ENCODE measurements at places on chromosomes 4 and X.
A peak's percentile ranks its signal among the peaks of the same experiment; 100 is the strongest.

DNA sequence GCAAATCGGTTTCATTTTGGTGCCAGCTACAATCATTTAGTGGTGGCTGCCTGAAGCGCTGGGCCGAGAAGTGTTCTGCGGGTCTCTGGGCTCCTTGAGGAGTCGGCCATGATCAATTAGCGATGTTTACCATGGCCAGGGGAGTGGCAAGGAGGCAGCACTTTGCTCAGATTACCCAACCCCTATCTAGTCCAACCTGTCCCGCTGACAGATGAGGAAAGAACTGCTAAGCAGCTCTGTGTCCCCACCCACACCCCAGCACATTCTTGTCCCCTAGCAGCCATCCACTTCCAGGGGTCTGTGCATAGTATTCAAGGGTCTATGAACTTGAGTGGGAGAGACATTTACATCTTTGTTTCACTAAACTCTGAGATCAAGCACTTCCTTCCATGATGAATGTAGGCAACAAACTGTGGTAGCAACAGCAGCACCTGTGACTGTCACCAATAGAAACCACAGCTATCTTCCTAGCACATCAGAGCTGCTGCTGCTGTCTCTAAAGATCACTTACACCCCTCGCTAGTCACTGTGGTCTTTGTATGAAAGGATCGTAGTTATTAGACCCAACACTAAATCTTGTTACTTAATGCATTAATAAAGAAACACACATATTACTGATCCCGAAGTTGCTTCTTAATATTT, 331.6 kb downstream of the BCOR start:
- DNase-seq: no peak

- peak; percentile 41 for DNase-seq
These were observed 1.3 kb downstream of the CAMK2D start for GRCh38 chr4:113760094-113760794.

GRCh38 chr4:147104768-147105167, 159.1 kb upstream of the TTC29 start:
- no peak for DNase-seq

DNA sequence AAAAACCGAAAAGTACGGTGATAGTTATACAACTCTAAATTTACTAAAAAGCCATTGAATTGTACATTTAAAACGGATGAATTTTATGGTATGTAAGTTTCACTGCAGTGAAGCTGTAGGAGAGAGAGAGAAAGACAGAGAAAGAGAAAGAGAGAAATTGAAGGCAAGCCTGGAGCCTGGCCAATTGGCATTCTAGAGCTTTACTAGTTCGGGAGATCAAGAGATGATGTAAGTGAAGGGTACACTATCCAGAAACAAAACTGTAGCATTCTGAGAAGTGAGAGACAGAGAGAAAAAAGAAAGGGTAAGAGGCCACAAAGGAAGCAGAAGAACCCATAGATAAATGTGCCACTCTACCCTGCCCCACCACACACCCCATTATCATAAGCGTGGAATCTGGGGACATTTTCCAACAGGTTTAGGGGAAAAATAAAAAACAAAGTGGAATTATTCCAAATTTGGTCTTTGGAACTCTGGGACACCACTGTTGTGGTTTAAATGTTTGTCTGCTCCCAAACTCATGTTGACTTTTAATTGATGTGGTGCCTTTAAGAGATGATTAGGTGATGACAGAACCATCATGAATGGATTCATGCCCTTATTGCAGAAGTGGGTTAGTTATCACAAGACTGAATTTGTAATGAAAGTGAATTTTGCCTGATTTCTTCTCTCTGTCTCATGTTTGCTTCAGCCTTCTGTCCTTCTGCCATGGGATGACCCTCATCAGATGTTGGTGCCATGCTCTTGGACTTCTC, 123.0 kb upstream of the PLS3 start:
- DNase-seq: no peak

DNA sequence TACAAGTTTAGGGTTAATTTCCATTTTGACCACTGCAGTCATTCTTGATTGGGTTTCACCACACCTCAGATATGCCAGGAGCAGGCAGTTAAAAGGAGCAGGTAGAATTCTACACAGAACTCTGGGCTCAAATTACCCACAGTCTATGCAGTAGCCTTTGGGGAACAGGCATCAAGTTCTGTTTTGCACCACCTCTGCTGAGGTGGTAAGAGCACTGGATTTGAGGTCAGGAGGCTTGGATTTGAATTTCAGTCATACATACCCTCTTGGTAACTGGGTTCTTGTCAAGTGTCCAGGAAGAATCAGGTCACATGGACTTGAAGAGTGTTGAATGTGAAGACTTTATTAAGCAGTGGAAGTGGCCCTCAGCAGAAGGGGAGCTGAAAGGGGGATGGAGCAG, 40.4 kb upstream of the PGK1 start:
- no peak for DNase-seq

DNA sequence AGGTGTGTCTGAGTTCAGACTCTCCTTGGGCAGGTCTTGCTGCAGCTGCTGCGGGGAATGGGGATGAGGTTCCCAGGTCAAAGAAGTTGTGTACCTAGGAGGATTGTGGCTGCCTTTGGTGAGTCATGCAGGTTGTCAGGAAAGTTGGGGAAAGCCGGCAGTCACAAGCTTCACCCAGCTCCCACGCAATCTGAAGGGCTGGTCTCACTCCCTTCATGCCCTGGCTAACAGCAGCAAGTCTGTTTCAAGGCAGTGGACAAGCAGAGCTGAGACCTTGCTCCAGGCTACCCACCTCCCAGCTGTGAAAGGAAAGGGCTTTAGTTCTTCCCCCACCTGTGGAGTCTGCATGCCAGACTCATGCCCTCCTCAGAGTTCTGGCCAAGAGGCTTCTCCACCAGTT, 287.2 kb downstream of the DTHD1 start:
- DNase-seq: no peak

- no peak for DNase-seq
These were observed at the start of gene SPP1 for GRCh38 chr4:87975466-87975865. Gene SPP1 (plus strand): TSS chr4:87975714. CDS start chr4:87976896, 1,182 bp downstream.

DNA sequence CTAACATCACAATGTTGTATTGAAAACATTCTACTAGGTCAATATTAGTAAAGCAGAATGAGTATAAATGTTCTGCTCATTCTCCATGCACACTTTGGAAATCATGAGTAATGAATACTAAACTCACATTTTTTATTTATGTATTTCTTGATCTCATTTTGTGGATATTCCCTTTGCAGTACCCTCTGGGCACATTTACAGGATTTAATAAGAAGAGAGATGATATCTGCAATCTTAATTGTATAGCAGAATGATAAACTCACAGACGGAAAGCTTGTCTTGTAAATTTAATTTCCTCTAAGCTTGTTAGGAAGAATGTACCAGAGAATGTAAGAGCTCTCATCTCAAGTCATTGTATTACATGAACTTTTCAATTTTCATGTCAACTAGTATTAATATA, 1279.7 kb downstream of the PCDH7 start:
- no peak for DNase-seq

GRCh38 chrX:14027511-14028019, 2.1 kb downstream of the GEMIN8 start:
- no peak for DNase-seq

GRCh38 chr4:38605181-38605752, 58.7 kb upstream of the KLF3 start:
- no peak for DNase-seq

DNA sequence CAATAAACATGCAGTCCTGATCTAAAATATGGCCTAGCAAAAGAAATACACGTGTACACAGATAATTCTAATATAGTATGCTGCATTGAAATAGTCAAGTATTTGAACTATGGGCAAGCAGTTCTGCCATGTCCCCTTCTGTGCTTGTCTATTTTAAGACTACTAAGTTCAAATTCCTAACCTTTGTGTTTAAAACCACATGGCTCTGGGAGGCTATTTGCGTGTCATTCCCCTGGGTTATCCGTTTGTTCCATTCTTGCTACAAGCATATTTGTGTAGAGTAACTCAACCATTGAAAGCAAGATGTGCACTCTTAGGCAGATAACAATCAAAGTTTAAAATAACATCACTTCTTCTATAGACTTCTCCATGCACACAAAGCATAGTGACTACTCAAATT, 25.4 kb upstream of the TBC1D1 start:
- no peak for DNase-seq

- no peak for DNase-seq
These were observed 85.0 kb upstream of the ADRA2C start for GRCh38 chr4:3681191-3681590.

GRCh38 chr4:113452868-113453620, 308.5 kb downstream of the CAMK2D start:
- DNase-seq: peak; percentile 11

GRCh38 chr4:87045234-87045558, 110.4 kb downstream of the AFF1 start:
- no peak for DNase-seq

DNA sequence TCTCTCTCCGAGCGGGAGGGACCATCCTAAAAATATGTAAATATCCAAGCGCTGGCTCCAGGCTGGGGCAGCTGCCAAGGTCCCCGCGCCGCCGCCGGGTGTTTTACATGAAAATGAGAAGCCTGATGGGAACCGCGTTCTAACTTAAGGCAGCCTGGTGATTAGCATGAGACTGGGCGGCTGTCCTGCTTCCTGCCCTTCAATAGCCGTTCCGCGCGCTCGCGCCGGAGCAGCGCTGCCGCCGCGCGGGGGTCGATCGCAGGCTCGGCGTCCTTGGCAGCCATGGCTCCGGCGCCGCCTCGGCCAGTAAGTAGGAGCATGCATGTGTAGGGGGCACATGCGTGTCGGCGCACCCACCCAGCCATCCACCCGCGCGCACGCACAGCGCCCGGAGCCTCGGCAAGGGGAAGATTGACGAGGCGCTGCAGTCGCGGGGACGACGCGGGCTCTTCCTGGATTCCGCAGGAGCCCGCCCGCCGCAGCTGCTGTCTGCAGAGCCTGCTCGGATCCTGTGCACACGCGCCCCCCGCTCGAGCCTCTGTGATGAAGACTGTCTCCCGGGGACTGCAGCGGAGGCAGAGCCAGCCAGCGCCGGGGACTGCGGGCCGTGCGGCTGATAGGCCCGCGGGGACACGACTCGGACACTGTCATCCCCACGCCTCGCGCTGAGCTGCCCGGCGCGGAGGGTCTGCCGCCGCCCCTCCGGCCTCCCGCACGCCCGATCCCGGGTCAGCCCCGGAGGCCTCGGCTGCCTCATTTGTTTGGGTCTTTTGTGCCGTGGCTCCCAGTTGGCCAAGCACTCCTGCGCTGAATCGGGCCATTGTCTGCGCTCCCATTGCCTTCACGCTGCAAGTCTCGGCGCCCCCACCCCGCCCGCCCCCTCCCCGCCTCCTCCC, 734 bp downstream of the STOX2 start:
- DNase-seq: peak; percentile 58

GRCh38 chrX:132216806-132217202, 2.4 kb downstream of the RAP2C start:
- DNase-seq: no peak

DNA sequence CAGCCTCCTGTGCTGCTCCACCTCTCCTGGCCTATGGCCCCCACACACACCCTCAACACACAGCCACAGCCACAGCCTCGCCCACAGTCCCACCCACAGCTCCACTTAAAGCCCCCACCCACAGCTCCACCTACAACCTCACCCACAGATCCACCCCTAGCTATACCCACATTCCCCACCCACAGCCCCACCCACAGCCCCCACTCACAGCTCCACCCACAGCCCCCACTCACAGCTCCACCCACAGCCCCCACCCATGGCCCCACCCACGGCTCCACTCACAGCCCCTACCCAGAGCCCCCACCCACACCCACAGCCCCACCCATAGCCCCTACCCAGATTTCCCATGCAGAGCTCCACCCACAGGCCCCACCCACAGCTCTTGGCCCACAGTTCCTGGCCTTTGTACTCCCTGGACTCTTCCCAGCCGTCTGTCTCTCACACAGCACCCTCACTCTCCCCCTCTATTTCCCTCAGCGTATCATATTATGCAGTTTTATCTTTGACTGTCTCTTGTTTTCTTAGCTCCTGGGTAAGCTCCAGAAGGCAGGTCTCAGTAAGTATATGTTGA, 322.5 kb downstream of the EVC2 start:
- no peak for DNase-seq

- DNase-seq: no peak
These were observed 206.8 kb upstream of the PPARGC1A start for GRCh38 chr4:24096603-24097002.

DNA sequence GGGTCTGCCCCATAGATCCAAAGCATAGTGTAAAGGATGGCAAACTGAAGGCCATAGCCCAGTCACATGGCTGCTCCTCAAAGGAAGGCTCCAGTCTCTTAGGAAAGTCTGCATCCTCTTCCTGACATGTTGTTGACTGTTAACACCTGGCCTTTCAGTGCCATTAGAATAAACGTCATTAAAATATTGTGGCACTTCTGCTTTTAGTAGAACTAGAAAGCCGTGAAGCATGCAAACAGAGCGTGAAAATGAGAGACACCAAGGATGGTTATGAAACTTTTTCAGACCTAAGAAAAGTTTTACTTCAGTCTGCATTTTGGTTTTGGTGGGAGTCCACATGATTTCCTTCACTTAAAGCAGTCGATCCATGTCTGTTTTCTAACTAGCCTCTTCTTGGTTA, 41.1 kb upstream of the AFF2 start:
- no peak for DNase-seq

- no peak for DNase-seq
These were observed 205.6 kb downstream of the ZIC3 start for GRCh38 chrX:137771537-137771936.

GRCh38 chrX:149003863-149004660, 501.0 kb downstream of the IDS start:
- DNase-seq: no peak

- no peak for DNase-seq
These were observed 10.1 kb downstream of the SEC24D start for GRCh38 chr4:118825799-118826198.

GRCh38 chr4:66048861-66049260, 378.6 kb upstream of the EPHA5 start:
- DNase-seq: no peak

DNA sequence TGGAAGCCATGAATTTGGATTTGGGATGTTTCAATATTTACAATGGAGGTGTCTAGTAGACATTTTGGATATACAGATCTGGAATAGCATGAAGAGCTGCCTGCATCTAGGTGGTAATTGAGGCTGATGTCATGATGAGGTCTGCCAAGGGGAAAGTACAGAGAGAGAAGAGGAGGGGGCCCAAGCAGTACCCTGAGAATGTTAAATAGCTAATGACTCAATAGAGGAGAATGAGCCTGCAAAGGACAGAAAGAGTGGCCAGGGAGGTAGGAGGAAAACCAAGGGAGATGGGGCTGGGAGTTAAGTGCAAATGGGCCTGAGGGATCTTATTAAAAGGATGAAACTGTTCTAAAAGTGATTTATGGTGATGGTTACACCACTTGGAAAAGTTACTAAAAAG, 182.2 kb upstream of the KIT start:
- no peak for DNase-seq

DNA sequence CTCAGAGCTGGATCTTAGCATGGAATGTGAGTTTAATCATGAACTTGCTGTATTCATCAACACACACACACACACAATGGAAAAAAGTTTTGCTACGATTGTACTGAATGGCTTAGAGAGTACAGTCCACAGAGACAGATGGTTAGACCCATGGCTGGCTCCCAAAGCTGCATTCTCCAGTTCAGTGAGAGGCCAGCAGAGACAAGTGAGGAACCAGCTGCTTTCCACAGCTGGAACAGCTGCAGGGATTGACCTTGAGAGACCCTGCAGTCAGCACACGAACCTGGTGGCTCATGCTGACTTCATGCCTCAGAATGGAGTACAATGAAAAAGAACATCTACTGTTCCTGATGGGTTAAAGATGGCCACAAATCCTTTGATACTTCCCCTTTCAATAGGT, 94.5 kb downstream of the DHX15 start:
- no peak for DNase-seq

- no peak for DNase-seq
These were observed 361.6 kb upstream of the EMCN start for GRCh38 chr4:100879471-100879870.

GRCh38 chr4:156792462-156793085, 179.0 kb downstream of the PDGFC start:
- DNase-seq: no peak

Data from thyroid gland (tissue), 4 donors.